ENCODE measurements at places on chromosomes 3 and 15. TPM values are rescaled to one million over a fixed set of nuclear protein-coding genes. Genes with fewer than 3 reads are reported as not detected.

- no peak overlapping the region for H3K27ac ChIP-seq
- H3K4me1 ChIP-seq = no peaks in the 10 kb centered on the region
- DNase-seq = no peak
- H3K36me3 ChIP-seq = no peaks in the 10 kb centered on the region
- H3K4me3 ChIP-seq = no peak overlapping the region
Measured at GRCh38 chr3:98980915-98981596, 79.6 kb upstream of the DCBLD2 start.

GRCh38 chr3:184481984-184482671 is 79.5 kb upstream of the EPHB3 start:
- no peaks in the 10 kb centered on the region for H3K36me3 ChIP-seq
- no peak for DNase-seq
- no peaks in the 10 kb centered on the region for H3K4me1 ChIP-seq
- H3K4me3 ChIP-seq = no peak overlapping the region
- no peak overlapping the region for H3K27ac ChIP-seq
- H3K27me3 ChIP-seq = peaks cover 12% of the 10 kb centered on the region

SLC51A gene
- total RNA-seq = not detected

PLSCR2 gene
- not detected for total RNA-seq

PAK6 gene
- total RNA-seq = 0.34 TPM

DNA sequence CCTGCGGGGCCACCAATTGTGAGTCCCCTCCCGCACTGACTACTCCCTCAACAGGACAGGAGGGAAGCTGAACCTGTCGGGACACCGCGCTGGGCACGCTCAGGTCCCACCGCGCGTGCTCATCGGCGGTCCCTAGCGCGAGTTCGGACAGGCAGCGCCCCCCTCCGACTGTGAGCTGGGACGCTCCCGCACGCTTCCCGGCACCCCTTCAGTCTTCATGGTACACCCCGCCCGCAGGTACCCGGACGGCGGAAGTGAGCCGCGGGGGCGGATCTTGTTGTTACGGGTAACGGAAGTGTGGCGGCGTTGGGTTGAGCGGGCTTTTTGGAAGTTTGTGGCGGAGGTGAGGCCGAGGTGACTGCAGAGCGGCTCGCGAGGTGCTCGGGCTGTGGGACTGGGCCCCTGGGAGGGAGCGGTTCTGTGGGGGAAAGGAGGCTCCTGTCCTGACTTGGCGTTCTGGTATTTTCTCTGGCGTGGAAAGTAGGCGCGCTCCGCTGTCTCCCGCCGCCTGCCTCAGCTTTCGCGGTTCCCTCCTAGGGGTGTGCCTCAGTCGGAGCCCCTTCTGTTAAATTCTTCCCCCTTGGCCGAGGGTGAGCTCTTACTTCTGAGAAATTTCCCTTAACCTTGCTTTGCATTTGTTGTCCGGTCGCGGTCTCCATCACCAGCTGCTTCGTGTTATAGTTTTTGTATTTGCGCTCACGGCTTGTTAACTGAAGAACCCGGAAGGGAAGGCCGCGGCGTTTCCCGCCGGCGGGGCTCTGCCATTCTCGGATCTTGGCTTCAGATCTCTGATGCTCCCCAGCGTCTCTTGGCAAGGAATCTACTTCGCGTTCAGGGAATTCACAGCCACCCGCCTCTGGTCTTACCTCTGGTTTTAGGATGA is at the start of gene FANCI:
FANCI (plus strand) TSS at position 289 of the 883 bp plus-strand sequence. CDS start 3,669 bp downstream, outside the sequence.
- no peak within 1 kb of the TSS for H3K27ac ChIP-seq
- H3K27me3 ChIP-seq = no peaks in the 10 kb centered on the region

IL5RA gene
- 0.59 TPM for total RNA-seq

TGM4 gene
- total RNA-seq = not detected

DNA sequence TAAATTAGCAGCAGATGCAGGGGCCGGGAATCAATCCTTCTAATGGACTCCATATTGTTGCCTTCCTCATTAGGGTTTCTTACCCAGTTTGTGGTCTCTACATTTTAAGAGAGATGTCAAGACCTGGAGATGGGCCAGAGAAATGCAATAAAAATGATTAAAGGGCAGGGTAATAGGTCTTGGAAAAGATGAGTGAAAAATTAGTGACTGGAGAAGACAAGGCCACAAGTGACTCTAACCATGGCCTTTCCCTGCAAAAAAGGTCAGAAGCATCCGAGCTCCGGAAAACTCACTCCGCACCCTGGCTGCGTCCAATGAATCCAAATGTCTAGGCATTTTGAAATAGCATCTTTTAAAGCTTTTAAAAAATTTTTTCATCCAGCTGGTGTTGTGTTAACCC is 152.8 kb downstream of the ARRDC4 start:
- no peak overlapping the region for H3K27ac ChIP-seq
- H3K36me3 ChIP-seq = no peaks in the 10 kb centered on the region
- H3K27me3 ChIP-seq = no peaks in the 10 kb centered on the region
- no peak for DNase-seq
- H3K4me1 ChIP-seq = no peaks in the 10 kb centered on the region
- H3K4me3 ChIP-seq = no peak overlapping the region

PEX5L gene
- total RNA-seq = not detected

- peaks cover 15% of the 10 kb centered on the region for H3K36me3 ChIP-seq
- H3K4me1 ChIP-seq = no peaks in the 10 kb centered on the region
- no peak overlapping the region for H3K4me3 ChIP-seq
- H3K27me3 ChIP-seq = no peaks in the 10 kb centered on the region
- H3K27ac ChIP-seq = no peak overlapping the region
Measured at GRCh38 chr3:133593243-133593642, 19.8 kb downstream of the CDV3 start.

DNA sequence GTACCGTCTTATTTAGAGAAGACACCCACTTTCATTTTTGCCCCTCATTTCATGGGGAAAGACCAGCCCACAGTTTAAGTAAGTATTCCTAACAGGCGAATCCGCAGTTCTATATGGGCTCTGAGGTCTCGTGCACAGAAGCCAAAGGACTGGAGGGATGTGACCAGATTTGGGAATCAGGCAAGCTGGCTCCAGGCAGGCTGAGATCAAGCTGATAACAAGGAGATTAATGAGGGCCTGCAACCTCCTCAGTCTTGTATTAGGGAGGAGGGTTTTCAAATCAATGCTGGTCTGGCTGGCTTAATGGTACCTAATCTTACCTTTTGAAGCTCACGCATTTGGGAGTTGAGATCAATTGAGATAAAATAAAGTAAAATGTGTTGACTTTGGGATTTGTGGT is 15.3 kb downstream of the ST8SIA2 start:
- H3K4me1 ChIP-seq = no peaks in the 10 kb centered on the region
- H3K4me3 ChIP-seq = no peak overlapping the region
- H3K36me3 ChIP-seq = no peaks in the 10 kb centered on the region
- DNase-seq = no peak

PIGX gene
- total RNA-seq = 13.3 TPM

FEZF2 gene
- total RNA-seq = not detected

DNA sequence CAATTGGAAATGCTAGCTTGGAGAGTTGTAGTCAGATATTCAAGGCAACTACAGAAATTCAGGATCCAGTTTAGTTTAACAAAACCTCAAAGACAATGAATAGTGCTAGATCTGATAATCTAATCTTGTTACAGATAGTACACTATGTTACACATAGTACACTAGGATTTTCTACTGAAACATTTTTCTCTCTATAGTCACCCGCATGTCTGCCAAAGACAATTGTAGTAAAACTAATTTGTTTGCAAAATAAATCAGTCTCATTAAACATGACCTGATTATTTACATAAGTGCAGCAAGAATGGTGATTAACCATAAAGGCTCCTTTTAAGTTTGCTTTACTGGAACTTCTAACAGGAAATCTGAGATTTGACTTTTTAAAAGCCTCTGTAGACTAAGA is 52.0 kb downstream of the ILDR1 start:
- no peak overlapping the region for H3K27ac ChIP-seq
- no peak for DNase-seq
- H3K4me3 ChIP-seq = no peak overlapping the region
- H3K4me1 ChIP-seq = no peaks in the 10 kb centered on the region
- no peaks in the 10 kb centered on the region for H3K27me3 ChIP-seq

DNA sequence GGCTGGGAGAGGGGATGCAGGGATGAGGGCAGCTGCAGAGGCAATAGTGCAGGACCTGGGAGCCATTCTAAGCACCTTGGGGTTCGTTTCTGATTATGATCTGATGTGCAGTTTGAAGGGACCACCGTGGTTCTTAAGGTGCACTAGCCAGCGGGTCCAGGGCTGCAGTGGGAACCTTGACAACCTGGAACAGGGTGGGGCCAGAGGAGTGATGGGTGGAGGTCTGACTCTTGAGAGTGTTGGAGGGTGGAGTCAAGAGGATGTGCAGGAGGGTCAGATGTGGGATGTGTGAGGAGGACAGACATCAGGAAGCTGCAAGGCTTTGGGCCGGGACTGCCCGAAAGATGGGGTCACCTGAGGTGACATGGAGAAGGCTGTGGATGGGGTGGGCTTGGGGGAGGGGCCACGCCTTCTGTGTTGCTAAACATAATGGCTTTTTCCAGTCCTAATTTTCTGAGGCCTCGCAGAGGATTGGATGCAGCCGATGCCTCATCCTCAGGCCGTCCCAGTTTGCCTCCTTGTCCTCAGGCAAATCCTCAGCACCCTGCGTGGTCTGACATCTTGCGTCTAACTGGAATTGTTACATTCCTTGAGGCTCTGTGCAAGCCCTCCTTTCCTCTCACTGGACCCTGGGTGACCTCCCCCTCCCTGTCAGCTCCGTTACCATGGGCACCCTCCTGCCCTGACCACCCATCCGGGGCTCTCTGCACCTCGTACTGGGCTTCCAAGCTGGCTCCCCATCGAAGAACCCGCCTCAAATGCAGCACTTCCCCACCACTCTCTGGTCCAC is 61.4 kb upstream of the TRPM1 start:
- no peak overlapping the region for H3K4me3 ChIP-seq
- no peaks in the 10 kb centered on the region for H3K27me3 ChIP-seq
- H3K36me3 ChIP-seq = no peaks in the 10 kb centered on the region
- no peak for DNase-seq
- H3K27ac ChIP-seq = no peak overlapping the region
- H3K4me1 ChIP-seq = peaks cover 6% of the 10 kb centered on the region

DNA sequence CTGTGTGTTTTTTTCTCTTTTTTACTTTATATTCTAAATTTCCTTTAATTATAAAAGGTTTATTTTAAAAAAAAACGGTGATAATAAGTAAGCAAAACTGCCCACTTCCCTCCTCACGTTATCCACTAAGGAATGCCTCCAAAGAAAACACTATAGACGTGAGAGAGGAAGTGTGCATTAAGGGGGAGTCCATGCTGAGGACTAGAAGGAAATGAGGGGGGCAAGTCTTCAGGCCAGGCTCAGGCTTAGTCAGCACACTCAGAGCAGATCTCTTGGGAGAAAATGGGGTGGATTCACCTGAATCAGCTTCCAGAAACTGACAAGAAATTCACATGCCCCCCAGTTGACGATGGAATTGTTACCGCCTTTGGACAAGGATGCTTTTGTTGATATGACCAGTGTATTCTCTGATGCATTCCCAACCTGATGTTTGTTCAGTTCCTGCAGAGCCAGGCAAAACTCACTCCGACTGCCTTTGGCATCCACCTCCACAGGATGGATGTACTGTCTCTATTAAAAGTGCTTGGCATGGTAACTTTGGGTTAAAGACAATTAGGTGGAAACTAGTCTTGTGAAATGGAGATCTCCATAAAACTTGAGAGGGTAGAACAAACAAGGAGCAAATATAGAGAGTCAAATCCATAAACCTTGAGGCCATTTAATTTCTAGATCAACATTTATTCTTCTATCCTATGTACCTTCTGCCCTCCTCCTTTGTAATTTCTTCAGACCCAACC is 167.8 kb downstream of the MYRIP start:
- H3K36me3 ChIP-seq = no peaks in the 10 kb centered on the region
- no peak for DNase-seq
- H3K4me1 ChIP-seq = no peaks in the 10 kb centered on the region
- H3K27ac ChIP-seq = no peak overlapping the region
- H3K27me3 ChIP-seq = no peaks in the 10 kb centered on the region

- no peaks in the 10 kb centered on the region for H3K36me3 ChIP-seq
- no peaks in the 10 kb centered on the region for H3K27me3 ChIP-seq
- no peak for DNase-seq
- H3K4me1 ChIP-seq = peaks cover 51% of the 10 kb centered on the region
- H3K27ac ChIP-seq = no peak overlapping the region
Measured at GRCh38 chr15:91953432-91953831, 99.9 kb downstream of the SLCO3A1 start.

- H3K4me3 ChIP-seq = no peak overlapping the region
- H3K36me3 ChIP-seq = peaks cover 11% of the 10 kb centered on the region
- no peaks in the 10 kb centered on the region for H3K27me3 ChIP-seq
- no peak overlapping the region for H3K27ac ChIP-seq
Measured at GRCh38 chr3:71185733-71186455, 397.6 kb downstream of the FOXP1 start.

DNA sequence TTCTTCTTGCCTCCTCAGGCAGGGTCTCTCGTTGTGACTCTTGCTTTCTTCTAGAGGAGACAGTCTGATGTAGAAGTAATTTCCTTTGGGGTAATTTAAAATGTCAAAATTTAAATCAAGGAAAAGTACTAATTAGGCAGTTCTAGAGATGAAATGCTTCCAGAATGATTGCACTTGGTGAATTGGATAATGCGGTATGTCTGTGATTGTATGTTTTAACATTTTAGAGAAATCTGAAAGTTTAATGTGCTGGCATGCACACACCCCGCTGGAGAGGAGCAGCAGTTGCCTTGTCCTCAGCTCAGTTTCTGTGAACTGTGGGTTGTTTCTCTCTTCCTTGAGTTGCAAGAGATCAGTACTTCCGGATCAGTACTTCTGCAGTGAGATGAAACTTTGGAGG is 322.9 kb upstream of the CTDSPL start:
- no peak overlapping the region for H3K27ac ChIP-seq
- H3K27me3 ChIP-seq = no peaks in the 10 kb centered on the region
- H3K36me3 ChIP-seq = no peaks in the 10 kb centered on the region
- no peak overlapping the region for H3K4me3 ChIP-seq
- H3K4me1 ChIP-seq = no peaks in the 10 kb centered on the region

IRAK2 gene
- total RNA-seq = 1.4 TPM

- H3K36me3 ChIP-seq = no peaks in the 10 kb centered on the region
- H3K4me1 ChIP-seq = peaks cover 50% of the 10 kb centered on the region
- H3K27ac ChIP-seq = no peak overlapping the region
- H3K4me3 ChIP-seq = no peak overlapping the region
- DNase-seq = no peak
- no peaks in the 10 kb centered on the region for H3K27me3 ChIP-seq
Measured at GRCh38 chr15:99430881-99431401, 134.8 kb upstream of the MEF2A start.
